T-helper 9 cell (primary cell): ENCODE measurements at places on chromosomes 5 and 9.

DNA sequence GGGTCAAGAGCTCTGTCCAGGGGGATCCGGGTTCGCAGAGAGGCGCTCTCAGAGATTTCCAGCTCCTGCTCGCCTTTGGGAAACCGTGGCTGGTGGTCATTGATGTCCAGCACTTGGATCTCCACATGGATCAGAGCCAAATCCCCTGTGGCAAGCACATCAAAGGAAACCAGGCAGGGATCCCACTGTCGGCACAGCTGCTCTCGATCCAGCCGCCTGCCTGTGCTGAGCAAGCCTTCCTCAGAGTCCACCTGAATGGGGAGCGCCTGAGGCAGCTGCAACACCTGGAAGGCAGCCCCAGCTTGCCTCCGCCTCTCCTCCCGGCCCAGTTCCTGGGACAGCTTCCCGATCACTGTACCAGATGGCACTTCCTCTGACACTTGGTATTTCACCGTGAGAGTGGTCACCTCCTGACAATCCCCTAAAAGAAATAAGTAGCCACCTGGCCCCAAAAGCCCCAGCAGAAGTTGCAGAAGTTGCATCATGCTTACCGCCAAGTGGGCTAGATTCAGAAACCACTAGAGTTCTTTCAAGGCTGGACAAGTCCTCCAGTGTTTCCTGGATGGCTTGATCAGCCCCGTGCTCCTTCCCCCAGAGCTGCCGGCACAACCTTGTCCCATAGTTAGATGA lies 520 bp downstream of the PCDH12 start:
- DNase-seq, result no peak

- DNase-seq, result no peak
Measured at GRCh38 chr5:155270725-155271124, 257.2 kb downstream of the KIF4B start.

DNA sequence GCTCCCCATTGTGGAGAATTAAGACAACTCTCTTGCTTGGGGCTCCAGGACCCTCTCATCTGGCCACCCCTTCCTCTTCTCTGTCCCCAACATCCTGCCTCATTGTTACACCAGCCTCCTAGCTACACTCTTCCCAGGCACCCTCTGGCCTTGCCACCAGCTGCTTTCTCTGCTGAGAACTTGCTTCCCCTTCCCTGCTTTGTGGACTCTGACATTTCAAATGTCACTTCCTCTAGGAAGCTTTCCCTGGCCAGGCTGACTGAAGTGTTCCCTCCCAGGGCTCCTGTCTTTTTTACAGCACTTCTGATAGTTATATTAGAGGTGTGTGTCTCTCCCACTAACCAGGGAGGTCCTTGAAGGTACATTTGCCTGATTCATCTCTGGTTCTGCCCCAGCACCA lies 194.0 kb upstream of the KLF4 start:
- DNase-seq, result no peak

DNA sequence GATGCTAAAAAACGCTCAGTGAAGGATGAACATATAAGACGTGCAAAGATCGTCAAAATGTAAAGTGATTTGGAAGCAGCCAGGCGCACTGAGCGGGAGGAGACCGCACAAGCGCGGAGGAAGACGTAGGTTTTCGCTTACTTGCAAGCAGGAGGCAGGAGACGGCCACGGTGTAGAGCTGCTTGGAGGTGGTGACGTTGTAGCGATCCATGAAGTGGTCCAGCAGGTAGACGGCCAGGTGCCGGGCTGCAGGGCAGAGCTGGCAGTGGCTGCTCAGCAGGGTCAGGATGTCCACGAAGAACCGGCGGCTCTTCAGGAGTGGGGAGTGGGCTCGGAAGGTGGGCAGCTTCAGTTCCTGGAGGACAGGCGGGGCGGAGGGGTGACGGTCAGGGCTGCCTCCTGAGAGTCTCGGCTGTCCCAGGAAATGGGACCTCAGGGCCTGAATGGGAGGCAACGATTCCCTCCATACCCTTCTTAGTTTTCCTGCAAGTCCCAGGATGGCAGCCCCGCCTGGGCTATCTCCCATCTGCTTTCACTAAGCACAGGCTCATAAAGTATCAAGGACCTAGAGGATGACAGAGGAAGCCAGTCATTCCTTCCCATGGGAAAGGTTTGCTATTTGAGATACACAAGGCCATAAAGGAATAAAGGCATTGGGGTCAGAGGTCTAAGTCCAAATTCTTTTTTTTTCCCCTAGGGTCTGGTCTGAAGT lies 31.8 kb downstream of the CCNJL start:
- no peak for DNase-seq

DNA sequence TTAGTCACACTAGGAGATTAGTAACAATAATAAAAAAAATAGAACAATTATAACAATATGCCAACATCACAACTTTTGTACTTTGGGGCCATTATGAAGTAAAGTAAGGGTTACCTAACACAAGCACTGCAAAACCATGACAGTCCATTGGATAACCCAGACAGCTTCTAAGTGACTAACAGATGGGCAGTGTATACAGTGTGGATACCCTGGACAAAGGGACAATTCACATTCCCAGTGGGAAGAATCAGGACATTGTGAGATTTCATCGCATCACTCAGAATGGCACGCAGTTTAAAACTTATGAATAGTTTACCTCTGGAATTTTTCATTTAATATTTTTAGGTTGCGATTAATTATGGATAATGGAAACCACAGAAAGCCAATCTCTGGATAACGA lies 45.6 kb upstream of the JADE2 start:
- DNase-seq, result no peak

DNA sequence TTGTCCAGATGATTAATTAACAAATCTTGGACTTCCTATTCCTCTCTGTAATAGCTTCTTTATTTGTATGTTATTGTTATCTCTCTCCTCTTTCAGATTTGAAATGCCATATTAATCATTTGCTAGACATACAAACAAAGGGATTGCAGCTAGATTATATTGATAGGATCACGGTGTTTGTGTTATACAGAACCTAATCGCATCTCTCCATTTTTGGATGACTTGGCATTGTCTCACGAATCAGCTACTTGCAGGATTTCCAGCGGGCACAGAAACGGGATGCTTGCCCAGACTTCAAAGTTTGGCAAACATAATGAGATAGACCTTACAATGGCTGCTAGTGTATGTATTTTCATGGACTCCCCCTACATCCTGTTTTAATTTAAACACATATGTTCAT lies 368.1 kb downstream of the TLE4 start:
- no peak for DNase-seq

DNA sequence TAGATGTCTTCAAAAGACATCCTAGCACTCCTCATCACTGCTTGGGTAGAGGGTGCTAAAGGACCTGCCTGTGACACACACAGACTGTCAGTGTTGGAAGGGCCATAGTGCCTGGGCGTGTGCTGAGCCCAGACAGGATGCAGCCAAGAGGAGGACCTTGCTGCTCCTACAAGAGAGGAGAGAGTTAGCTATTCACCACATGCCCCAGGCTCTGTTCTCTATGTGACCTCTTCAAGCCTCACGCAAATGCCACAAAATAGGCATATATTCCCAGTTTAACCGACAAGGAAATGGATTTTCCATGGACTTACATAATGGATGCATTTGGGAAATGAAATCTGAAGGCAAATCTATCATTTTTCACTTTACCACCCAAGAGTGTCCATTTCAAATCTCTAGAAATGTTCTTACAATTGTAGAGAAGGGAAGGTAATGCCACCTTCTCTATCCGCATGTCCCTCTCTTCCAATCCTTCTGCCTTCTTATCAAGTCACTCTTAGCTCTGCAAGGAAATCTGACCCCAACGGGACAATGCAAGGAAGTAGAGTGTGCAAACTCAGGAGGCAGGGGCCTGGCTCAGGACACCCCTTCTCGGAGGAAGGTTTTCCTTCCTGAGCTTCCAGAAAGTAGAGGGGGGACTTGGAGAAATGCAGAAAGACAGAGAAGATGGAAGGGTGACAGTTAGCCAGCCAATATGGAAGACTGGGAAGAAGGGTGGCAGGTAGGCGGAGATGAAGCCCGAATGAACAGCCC lies 49.5 kb downstream of the TRIM32 start:
- DNase-seq, result no peak

- DNase-seq, result no peak
Measured at GRCh38 chr9:34430843-34431437, 27.4 kb downstream of the FAM219A start.

DNA sequence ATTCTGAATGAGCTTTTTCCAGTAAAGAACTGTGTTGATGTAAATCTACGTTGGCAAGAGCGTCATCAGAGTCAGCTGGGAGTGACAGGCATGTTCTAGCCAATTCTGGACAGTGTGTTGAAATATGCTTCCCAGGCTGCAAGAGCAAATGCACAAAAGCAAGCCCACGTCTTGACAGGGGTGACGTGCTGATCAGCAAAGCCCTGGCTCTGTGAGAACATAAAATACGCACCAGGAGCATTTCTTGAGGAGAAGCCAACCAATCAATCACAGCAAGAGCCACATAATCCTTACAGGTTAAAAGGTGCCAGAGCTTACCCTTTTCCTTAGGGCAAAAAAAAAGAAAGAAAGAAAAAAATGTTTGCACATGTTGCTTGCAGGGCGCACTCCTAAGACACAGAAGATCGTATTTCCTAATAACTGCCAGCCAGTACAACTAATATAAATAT lies 148.1 kb downstream of the PDE4D start:
- DNase-seq, result no peak

GRCh38 chr9:16414451-16414850 lies 456.0 kb downstream of the BNC2 start:
- DNase-seq, result no peak

DNA sequence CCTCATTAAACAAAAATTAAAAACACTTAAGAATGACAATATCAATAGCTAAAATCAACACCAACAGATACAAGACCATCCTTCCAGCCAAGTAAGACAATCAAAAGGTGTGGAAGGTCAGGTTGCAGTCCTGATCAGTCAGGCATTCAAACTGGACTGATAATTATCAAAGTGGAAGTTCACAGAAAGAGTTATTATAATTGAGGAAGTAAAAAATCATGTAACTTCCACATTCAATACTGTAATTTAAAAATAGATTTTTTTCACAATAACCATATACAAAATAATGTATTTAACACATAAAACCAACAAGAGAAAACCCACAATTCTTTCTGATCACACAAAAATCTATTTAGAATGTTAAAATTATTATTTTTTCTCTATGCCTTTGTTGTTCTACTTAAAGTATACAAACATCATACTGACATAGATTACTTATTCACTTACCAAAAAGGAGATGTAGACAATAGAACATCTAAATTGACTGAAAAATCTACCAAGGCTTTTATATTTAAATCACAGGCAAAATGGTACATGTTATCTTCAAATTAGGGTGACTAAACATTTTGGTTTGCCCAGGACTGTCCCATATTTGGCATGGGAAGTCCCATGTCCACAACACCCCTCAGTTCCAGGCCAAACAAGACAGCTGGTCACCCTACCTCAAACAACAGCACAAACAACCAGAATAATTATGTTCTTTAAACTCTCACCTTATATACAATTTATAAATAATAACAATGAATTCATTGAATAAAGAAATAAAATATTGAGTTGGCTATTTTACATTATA lies 142.5 kb upstream of the SLC24A2 start:
- no peak for DNase-seq

DNA sequence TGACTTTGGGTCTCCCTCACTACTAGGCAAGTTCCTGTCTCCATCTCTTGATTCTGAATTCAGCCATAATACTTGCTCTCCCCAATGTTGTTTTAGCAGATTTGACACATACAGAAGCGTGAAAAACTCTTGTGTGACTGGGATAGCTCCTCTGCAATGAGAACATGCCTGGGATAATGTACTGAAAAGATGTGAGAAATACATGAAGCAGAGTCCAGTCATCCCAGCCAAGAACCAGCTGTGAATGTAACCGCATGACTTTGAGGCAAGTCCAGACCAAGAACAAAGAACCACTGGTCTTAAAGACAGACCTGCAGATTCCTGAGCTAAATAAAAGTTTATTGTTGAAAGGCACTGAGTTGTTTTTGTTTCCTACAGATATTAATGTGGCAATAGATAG lies 135.0 kb downstream of the NMUR2 start:
- DNase-seq, result no peak

DNA sequence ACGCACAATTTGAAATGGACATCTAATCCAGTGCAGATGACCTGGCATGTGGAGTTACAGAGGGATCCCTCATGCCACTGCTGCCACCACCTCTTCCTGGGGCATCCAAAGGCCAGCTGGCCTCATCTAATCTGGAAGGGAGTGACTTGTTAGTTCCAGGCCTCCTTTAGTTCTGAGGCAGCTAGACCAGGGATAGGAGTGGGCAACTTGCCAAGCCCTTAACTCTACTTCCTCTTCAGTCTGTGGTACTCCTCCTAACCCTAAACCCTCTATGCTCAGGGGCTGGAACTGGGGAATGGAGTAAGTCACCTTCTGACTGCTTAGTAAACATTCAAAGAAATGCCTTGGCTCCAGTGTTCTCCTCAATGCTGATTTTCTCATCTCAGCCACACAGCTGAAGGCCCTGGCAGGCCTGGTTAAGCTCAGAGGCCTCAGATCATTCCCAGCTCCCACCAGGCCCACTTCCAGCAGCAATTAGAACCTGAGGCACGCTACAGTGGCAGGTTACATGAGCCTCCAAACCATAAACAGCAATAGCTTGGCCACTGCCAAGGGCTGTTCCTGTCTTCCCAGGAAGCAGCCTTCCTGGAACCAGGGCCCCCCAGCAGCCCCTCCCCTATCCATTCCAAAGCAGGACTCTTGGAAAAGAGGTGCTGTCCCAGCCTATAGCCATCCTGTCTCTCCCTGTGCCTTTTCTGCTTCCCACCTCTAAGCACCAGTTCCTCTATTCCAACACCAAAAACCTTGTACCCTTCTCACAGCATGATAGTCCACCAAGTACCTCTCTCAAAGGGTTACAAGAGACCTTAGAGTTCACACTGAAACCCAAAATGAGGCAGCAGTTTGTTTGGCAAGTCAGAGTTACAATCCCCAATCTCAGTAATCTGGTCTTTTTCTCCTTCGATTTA lies 2.0 kb downstream of the EIF4EBP3 start:
- no peak for DNase-seq

DNA sequence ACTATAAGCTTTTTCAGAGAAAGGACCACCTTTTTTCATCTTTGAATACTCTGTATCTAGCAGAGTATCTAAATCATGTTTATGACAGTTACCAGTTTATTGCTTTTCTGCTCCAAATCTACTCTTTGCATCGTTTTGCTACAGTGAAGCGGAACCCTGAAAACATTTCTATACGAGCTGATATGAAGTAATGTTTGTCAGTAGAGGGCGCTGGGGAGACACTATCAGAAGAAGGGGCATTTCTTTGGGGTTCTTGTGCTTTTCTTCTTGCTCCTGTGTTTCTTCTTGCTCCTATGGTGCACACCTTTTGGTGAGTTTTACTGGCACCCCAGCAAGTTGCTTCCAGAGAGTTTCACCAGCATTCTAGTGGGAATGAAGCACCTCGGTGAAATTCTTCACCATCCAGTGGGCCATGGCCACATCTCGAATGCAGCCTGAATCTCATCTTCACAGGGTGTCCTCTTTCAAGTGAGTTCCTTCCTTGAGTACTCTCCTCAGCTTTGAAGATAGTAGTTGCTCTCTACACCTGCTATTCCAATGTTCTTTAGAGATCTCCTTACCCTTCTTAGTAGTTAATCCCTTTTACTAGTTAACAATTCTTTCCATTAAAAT lies 98.4 kb downstream of the FGF1 start:
- no peak for DNase-seq

- no peak for DNase-seq
Measured at GRCh38 chr9:106843371-106843770, 19.6 kb upstream of the ZNF462 start.

- DNase-seq, result no peak
Measured at GRCh38 chr9:83937861-83938455, 16.7 kb upstream of the KIF27 start.

GRCh38 chr5:59008816-59009473 lies 426.1 kb downstream of the RAB3C start:
- no peak for DNase-seq
